Transverse colon (tissue), 4 donors: ENCODE measurements at places on chromosomes 4 and X. TPM values are rescaled to one million over a fixed set of nuclear protein-coding genes. Genes with fewer than 3 reads are reported as not detected.

LEF1 gene
- 9.1 TPM for total RNA-seq

PRRG3 gene
- 0.68 TPM for total RNA-seq

NR0B1 gene
- total RNA-seq = not detected

IGSF1 gene
- not detected for total RNA-seq

FGFR3 gene
- 56.2 TPM for total RNA-seq

WAS gene
- 3.2 TPM for total RNA-seq

LGI2 gene
- 0.75 TPM for total RNA-seq

SPANXB1 gene
- not detected for total RNA-seq

MAGEA1 gene
- total RNA-seq = not detected

MAGEB18 gene
- total RNA-seq = not detected

GAGE1 gene
- not detected for total RNA-seq

KLB gene
- 0.37 TPM for total RNA-seq

EVC2 gene
- total RNA-seq = 0.20 TPM

NAP1L3 gene
- total RNA-seq = not detected

P2RY10 gene
- 1.1 TPM for total RNA-seq

DNASE1L1 gene
- 41.8 TPM for total RNA-seq

SRPK3 gene
- 0.75 TPM for total RNA-seq

DOCK11 gene
- 6.4 TPM for total RNA-seq

TGIF2LX gene
- not detected for total RNA-seq

PNMA5 gene
- total RNA-seq = not detected

RIBC1 gene
- total RNA-seq = not detected

PDGFRA gene
- 42.2 TPM for total RNA-seq

ZCCHC13 gene
- total RNA-seq = not detected

VCX gene
- not detected for total RNA-seq

RTL5 gene
- 6.0 TPM for total RNA-seq

DYNLT3 gene
- total RNA-seq = 23.6 TPM

CCNQ gene
- 24.5 TPM for total RNA-seq

MAGEB2 gene
- not detected for total RNA-seq

APBB2 gene
- total RNA-seq = 37.1 TPM
